ENCODE measurements at places on chromosomes 1 and 21. TPM values are rescaled to one million over a fixed set of nuclear protein-coding genes. Genes with fewer than 3 reads are reported as not detected.

The RWDD3 gene
- total RNA-seq: 12.4 TPM

The PATJ gene
- 13.5 TPM for total RNA-seq

The PRDX1 gene
- total RNA-seq: 641 TPM

The FAM3B gene
- not detected for total RNA-seq

The PHF13 gene
- total RNA-seq: 10.8 TPM

The OR2L8 gene
- not detected for total RNA-seq

The SLC45A3 gene
- 0.15 TPM for total RNA-seq

The SLC45A1 gene
- 0.52 TPM for total RNA-seq

The FCRL2 gene
- total RNA-seq: not detected

- peaks cover 12% of the 10 kb centered on the region for H3K4me1 ChIP-seq
- H3K36me3 ChIP-seq: no peaks in the 10 kb centered on the region
- H3K27ac ChIP-seq: no peak overlapping the region
- DNase-seq: no peak
These were observed 648.4 kb downstream of the PTPRC start for GRCh38 chr1:199287206-199287605.

DNA sequence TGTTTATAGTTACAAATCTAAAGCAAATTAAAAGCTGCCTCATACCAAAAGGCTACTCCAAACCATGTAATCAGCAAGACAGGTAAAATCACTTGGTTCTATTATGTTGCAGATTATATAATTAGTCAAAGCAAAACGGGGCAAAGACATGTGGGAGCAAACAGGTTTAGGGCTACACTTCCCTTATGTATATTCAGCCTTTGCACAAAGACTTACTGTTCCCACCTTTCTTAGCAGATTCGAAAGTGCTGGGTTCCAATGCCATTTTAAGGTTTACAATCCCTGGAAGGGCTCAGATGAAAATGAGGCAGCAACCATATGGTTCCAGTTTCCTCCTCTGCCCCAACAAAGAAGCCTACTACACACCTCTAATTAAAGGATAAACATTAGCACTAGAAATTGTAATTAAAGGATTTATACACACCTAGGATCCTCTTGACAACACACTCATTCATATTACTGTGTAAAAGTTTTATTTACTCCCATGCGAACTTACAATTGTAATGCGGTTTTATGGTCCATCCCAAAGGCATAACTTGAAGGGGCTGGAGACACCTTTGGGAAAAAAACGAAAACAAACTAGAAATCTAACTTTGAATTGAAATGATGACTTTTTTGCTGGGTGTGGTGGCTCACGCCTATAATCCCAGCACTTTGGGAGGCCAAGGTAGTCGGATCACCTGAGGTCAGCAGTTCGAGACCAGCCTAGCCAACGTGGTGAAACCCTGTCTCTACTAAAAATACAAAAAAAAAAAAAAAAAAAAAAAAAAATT lies 117.3 kb upstream of the PKN2 start:
- DNase-seq: no peak
- no peak overlapping the region for H3K27ac ChIP-seq
- no peak overlapping the region for H3K4me3 ChIP-seq

- no peak overlapping the region for H3K4me3 ChIP-seq
- no peak overlapping the region for H3K27ac ChIP-seq
- peaks cover 30% of the 10 kb centered on the region for H3K4me1 ChIP-seq
- peaks cover 18% of the 10 kb centered on the region for H3K36me3 ChIP-seq
These were observed 15.7 kb downstream of the ABCD3 start for GRCh38 chr1:94433866-94434265.

- H3K4me3 ChIP-seq: no peak overlapping the region
- no peak for DNase-seq
- H3K36me3 ChIP-seq: no peaks in the 10 kb centered on the region
- H3K27ac ChIP-seq: no peak overlapping the region
- no peaks in the 10 kb centered on the region for H3K4me1 ChIP-seq
These were observed 104.4 kb downstream of the CACHD1 start for GRCh38 chr1:64574301-64574700.

DNA sequence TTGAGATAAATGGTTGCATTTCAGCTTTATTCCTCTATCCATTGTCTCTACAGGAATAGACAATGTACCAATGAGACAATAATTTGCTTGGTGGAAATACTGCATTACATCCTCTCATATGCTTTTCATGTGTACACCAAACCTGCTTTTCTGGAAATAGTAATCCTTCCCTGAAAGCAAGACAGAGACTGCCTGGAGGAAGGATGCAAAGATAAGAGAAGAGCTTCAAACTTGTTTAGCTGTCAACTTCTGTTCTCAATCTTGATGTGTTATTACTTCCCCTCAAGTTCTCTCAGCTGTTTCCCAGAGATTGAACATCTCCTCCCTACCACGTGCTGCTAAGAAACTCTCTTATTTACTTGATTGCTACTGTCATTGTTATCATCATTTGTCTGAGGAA lies 1125.4 kb upstream of the TMPRSS15 start:
- no peak overlapping the region for H3K27ac ChIP-seq
- no peaks in the 10 kb centered on the region for H3K36me3 ChIP-seq
- no peak overlapping the region for H3K4me3 ChIP-seq
- DNase-seq: no peak
- H3K27me3 ChIP-seq: no peaks in the 10 kb centered on the region

GRCh38 chr1:67896826-67897225 lies 63.6 kb upstream of the GNG12 start:
- H3K4me3 ChIP-seq: no peak overlapping the region
- H3K4me1 ChIP-seq: no peaks in the 10 kb centered on the region
- DNase-seq: no peak
- H3K27ac ChIP-seq: no peak overlapping the region

DNA sequence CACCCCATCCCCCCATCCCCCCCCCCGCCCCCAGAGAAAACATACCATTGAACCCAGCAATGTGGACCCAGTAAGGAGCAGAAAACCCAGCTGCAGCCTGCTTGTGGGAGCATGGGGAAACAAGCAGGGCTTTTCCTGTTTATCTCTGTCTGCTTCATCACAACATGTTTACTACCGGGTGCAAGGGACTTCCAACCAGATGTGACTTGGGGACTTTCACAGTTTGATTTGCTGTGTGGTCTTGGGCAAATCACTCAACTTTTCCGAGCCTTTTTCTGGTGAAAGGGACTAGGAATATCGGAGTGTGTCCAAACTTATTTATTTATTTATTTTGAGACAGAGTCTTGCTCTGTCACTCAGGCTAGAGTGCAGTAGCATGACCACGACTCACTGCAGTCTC lies 3.2 kb downstream of the TMCC2 start:
- H3K27ac ChIP-seq: peak overlapping the region; percentile 75
- peak overlapping the region; percentile 96 for H3K4me3 ChIP-seq
- H3K36me3 ChIP-seq: peaks cover 52% of the 10 kb centered on the region
- H3K27me3 ChIP-seq: peaks cover 11% of the 10 kb centered on the region
- H3K4me1 ChIP-seq: peaks cover 54% of the 10 kb centered on the region

DNA sequence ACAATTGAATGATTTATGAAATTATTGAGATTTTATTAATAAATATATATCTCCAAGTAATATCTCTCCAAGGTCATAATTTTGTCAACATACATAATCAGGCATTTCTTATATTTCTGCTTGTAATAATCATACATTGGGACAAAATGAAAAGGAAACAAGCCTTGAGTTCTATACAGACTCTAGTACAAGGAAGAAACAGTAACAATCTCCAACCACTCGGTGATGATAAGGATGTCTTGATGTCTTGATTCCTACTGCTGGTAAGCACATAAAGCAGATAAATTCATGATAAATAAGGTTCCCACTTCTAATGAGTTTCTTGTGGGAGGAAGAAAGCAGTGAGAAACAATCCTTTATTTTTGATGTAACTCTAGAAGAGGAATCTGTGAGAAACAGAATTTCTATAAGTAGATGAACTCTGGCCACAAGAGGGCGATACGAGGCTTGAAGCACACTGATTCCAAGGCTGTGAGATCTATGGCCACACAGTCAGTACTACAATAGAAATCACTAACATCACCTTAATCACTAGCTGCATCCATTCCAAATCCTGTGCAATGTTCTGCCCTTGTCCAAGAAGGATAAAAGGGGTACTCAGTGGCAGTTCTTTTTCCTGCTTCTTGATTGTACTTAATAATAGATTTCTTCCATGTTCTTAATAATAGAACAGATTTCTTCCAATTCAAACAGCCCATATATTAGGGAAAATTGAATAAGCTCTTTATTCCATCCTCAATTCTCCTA lies 41.4 kb upstream of the LRRC8B start:
- DNase-seq: peak; percentile 93
- no peak overlapping the region for H3K27ac ChIP-seq
- no peaks in the 10 kb centered on the region for H3K27me3 ChIP-seq
- H3K36me3 ChIP-seq: no peaks in the 10 kb centered on the region
- no peak overlapping the region for H3K4me3 ChIP-seq
- peaks cover 12% of the 10 kb centered on the region for H3K4me1 ChIP-seq

DNA sequence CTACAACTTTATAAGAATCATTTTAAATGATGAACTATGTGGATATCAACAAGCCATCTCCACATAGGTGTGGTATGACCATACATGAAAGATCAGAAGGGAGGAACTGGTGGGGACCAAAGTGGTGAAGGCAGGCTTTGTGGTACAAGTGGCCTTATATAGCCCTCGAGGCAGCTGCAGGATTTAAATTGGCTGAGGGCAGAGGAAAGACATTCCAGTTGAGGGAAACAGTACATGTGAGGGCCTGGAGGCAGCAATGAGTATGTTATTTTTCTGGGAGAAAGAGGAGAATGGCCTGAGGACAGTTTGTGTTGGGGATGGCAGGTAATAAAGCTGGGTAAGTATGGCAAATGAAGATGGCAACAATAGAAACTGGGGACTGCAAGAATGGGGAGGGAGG lies 17.1 kb downstream of the OSCP1 start:
- H3K27ac ChIP-seq: no peak overlapping the region
- no peaks in the 10 kb centered on the region for H3K4me1 ChIP-seq
- H3K4me3 ChIP-seq: no peak overlapping the region
- no peak for DNase-seq

Data from activated naive CD4-positive, alpha-beta T cell treated with anti-CD3 and anti-CD28 coated beads for 36 hours (primary cell).